ENCODE measurements at places on chromosomes 2 and 18. TPM values are rescaled to one million over a fixed set of nuclear protein-coding genes. Genes with fewer than 3 reads are reported as not detected.

ZFAND2B gene
- total RNA-seq = 38.2 TPM

CFAP210 gene
- not detected for total RNA-seq

MPP4 gene
- total RNA-seq = 0.55 TPM

ORC2 gene
- total RNA-seq = 16.2 TPM

IL1A gene
- 305 TPM for total RNA-seq

FIGN gene
- total RNA-seq = 0.70 TPM

INHA gene
- not detected for total RNA-seq

PHOSPHO2 gene
- 3.0 TPM for total RNA-seq

RUFY4 gene
- total RNA-seq = not detected

SERPINB13 gene
- 8.0 TPM for total RNA-seq

TCF4 gene
- 4.0 TPM for total RNA-seq

SGPP2 gene
- 0.08 TPM for total RNA-seq

CD8B2 gene
- not detected for total RNA-seq

ZNF532 gene
- total RNA-seq = 44.6 TPM

ARID5A gene
- 7.7 TPM for total RNA-seq

ADAM23 gene
- 5.1 TPM for total RNA-seq

MYO1B gene
- 244 TPM for total RNA-seq

CRYBA2 gene
- not detected for total RNA-seq

CROCC2 gene
- total RNA-seq = not detected

AMER3 gene
- total RNA-seq = not detected

ALS2 gene
- total RNA-seq = 14.0 TPM

LCT gene
- 0.04 TPM for total RNA-seq

TLX2 gene
- 0.08 TPM for total RNA-seq

TMEM37 gene
- not detected for total RNA-seq

IL1RN gene
- 16.9 TPM for total RNA-seq

DNER gene
- 4.6 TPM for total RNA-seq

GLI2 gene
- total RNA-seq = 0.39 TPM

ACMSD gene
- not detected for total RNA-seq

MLPH gene
- 9.9 TPM for total RNA-seq

SFT2D3 gene
- total RNA-seq = 6.6 TPM

PCARE gene
- total RNA-seq = not detected

SLC4A5 gene
- not detected for total RNA-seq

ALLC gene
- not detected for total RNA-seq

GALM gene
- total RNA-seq = 0.16 TPM
